ENCODE measurements at places on chromosomes 16 and 17.

GRCh38 chr16:67660564-67661028, at the start of gene PARD6A:
Gene PARD6A, plus strand, starts transcription at chr16:67660960. Its CDS starts 79 bp downstream, at chr16:67661039.
- DNase-seq: peak; percentile 87

- DNase-seq: no peak
Observed at GRCh38 chr17:38421871-38422827, 6.1 kb upstream of the ARHGAP23 start.

DNA sequence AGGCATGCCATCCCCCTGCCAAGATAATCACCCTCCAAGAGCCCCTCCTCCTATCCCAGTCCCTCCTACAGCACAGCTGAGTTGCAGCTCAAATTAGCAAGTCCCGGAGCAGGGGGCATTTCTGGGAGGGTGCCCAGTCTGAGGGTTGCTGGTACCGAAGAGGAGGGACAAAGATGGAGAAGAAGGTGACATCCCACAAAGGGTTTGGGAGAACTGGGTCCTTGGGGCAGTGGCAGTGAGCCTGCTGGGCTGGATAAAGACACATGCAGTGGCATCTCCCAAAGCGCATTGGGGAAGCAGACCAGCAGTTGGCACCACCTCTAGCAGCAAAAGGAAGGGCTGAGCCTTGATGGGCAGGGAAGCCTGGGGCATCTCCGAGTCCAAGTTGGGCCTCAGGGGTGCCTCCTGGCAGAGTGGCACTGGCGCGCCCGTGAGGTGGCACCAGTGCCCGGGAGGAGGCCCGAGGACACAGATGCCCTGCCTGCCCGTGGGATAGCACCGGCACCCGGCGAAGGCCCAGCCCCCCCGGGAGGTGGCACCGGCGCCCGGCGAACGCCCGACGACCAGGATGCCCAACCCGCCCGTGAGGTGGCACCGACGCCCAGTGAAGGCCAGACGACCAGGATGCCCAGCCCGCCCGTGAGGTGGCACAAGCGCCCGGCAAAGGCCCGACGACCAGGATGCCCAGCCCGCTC, 622 bp downstream of the TOM1L2 start:
- DNase-seq: no peak

- DNase-seq: peak; percentile 49
Observed at GRCh38 chr16:13139661-13140241, 238.4 kb downstream of the SHISA9 start.

DNA sequence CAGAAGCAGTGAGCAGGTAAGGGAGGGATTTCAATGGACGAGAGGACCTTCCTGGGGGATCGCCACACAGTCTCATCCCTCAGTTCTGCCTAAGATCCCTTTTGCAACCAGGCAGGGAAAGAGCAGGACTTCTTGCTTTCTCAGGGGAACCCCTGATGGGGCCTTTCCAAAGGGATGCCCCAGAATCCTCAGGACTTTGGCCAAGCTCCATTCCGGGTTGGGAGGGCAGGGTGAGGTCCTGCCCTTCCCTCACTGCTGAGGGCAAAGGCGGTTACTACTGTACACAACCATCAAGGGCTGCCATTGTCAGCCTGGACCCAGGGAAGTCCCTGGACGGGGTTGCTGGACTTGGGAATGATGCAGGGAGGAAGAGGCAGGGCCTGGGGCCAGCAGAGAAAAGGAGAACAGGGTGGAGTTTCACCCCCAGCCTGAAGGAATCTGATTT, 9.7 kb downstream of the PRR29 start:
- no peak for DNase-seq

- DNase-seq: peak; percentile 61
Observed at GRCh38 chr17:55735731-55736405, 13.2 kb upstream of the TMEM100 start.

All from renal cortical epithelial cell (primary cell).